NCI-H748 treated with DMSO at 0.1 percent for 48 hours (cell line): ENCODE measurements at places on chromosomes 5 and 9.
A peak's percentile ranks its signal among the peaks of the same experiment; 100 is the strongest.

DNA sequence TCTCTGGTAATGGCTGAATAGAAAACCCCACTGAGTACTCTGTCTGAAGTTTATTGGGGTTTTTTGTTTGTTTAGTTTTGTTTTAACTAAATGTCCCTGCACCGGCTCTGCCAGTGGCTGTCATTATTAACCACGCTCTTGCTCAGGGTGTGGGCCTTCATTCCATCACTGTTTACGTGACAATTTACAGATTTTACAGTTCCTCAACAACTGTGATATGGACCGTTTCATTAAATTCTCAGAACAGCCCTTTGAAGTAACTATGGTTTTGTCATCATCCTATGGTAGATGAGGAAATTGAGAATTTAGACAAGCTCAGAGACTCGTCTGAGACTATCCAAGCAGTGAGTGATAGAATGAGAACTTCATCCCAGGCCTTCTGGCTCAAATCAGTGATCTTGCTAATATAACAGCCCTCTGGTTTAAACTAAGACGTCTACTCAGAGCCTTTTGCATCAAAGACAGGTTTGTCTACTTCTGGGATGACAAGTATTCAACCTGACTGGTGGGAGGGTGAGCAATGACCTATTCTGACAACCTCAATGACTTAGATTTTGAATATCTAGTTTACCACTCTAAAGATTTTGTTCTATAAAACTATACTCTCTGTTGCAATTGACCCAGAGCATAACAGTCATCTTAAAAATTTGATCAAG lies 77.3 kb upstream of the MAP3K1 start:
- DNase-seq = no peak

- no peak for DNase-seq
These were observed 108.7 kb upstream of the MPDZ start for GRCh38 chr9:13388157-13388556.

DNA sequence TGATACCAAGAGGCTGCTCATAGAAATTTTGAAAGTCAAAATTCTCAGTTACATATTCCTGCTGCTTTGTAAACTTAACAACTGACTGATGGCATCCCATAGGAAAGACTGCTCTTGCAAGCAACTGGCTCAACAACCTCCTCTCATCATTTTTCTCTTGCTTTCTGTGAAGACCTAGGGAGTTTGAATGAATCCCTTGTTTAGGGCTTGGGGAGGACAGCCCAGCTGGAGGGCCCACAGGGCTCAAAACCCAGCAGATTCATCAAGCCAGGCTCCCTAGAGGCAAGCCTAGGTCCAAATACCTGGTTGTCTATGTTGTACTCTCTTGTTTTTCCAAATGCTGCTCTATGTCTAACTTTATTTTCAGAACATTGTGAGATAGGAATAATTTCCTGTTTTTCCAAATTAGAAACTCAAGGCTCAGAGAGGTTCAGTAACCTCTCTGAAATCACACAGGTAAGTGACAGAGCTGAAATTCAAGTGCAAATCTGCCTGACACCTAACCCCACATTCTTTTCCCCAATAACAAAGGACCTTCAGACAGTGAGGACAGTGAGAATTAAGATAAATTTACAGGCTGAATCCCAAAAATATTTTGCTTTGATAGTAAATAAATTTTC lies 558.9 kb upstream of the KLF4 start:
- DNase-seq = no peak

DNA sequence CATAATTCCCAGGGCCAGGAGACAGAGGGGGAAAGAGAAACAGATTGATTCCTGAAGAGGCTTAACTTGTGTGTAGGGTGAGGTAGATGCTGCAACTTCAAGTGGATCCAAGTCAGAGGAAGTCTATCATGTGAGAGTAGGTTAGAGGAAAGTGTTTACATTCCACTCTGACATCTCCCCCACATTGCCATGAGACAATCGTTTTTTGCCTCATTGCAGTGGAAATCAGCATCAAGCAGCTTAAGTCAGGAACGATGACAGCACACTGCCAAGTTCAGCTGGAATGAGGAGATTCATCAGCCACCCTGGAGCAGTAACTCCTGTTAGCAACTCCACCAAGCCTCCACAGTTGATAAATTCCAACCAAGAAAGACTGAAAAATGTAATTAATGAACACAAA lies 689.7 kb upstream of the MEF2C start:
- DNase-seq = no peak

DNA sequence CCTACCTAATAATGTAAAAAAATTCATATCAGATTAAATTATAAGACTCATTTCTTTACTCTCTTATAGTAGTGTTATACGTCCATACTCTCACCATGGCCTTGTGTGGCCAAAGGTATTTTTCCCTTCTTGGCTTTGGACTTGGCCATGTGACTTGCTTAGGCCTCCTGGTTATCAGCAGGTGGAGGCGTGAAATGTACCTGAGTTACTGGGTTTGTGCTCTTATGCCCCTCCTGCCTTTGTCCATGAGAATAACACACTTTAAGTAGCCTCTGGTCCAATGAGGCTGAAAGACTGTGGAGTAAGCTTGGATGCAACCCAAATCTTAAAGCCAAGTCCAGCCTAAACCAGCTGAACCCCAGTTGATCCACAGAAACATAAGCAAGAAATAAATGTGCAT lies 68.7 kb downstream of the RETREG1 start:
- DNase-seq = no peak

GRCh38 chr5:12330381-12330780 lies 426.1 kb upstream of the CTNND2 start:
- no peak for DNase-seq

- no peak for DNase-seq
These were observed 30.3 kb downstream of the MAN2A1 start for GRCh38 chr5:109719978-109720377.

GRCh38 chr5:139569270-139569955 lies 8.3 kb downstream of the UBE2D2 start:
- DNase-seq = no peak

- DNase-seq = no peak
These were observed 213.4 kb downstream of the GAS1 start for GRCh38 chr9:86733929-86734328.

DNA sequence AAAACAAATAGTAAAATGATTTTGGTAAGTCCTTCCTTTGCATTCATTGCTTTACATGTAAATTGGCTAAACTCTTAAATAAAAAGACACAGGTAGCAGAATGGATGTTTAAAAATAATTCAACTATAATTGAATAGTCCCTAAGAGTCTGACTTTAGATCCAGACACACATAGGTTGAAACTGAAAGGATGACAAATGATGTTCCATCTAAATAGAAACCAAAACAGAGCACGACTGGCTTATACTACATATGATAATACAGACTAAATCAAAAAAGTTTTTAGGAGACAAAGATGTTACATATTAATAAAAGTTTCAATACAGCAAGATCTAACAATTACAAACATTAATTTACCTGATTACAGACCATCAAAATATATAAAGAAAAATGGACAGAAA lies 2055.1 kb upstream of the WWC1 start:
- DNase-seq = no peak

- peak; percentile 41 for DNase-seq
These were observed 78.4 kb downstream of the SLC38A9 start for GRCh38 chr5:55633574-55634208.

- no peak for DNase-seq
These were observed 2.3 kb downstream of the ICE1 start for GRCh38 chr5:5424736-5425135.

GRCh38 chr5:148482697-148483462 lies 99.1 kb downstream of the FBXO38 start:
- DNase-seq = no peak

- DNase-seq = no peak
These were observed 199.4 kb downstream of the ARRDC3 start for GRCh38 chr5:91183743-91184142.

- DNase-seq = no peak
These were observed 27.3 kb upstream of the TRIM14 start for GRCh38 chr9:98146101-98146991.

GRCh38 chr5:170221327-170221741 lies 11.5 kb upstream of the C5orf58 start:
- DNase-seq = peak; percentile 58

GRCh38 chr5:53381-54174 lies 38.4 kb upstream of the PLEKHG4B start:
- peak; percentile 97 for DNase-seq

DNA sequence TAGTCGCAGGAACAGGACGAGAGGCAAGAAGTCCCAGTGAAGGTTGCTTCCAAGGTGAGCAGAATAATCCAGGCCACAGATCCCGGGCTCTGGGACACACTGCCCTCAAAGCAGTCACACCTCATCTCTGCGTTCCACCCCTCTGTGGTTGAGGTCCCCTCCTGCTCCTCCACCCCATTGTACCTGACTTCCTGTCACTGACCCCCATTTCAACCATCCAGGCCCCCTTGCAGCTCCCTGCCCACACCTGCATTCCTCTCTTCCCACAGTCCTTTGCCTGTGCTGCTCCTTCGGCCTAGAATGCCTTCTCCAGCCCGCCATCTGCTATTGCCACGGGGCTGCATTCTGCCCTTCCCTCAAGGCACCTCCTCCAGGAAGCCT lies 73.5 kb downstream of the PAX5 start:
- no peak for DNase-seq

DNA sequence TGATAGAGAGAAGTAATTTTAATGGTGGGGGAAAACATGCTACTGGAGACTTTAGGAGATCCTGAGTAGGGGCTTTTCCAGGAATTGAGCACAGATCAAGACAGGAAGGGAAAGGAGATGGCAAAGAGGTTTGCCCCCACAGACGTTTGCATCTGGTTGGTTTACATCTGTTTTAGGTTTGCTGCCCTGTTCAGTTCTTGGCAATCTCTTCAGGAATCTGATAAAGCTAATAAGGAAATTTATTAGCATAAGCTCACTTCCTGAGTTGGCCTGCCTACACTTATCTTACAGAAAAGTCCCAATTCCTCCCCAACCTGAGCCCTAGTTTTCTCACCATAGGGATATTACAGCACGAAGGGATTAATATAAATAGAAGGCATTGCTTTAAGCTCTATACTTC lies 3.4 kb upstream of the CFAP95 start:
- no peak for DNase-seq

DNA sequence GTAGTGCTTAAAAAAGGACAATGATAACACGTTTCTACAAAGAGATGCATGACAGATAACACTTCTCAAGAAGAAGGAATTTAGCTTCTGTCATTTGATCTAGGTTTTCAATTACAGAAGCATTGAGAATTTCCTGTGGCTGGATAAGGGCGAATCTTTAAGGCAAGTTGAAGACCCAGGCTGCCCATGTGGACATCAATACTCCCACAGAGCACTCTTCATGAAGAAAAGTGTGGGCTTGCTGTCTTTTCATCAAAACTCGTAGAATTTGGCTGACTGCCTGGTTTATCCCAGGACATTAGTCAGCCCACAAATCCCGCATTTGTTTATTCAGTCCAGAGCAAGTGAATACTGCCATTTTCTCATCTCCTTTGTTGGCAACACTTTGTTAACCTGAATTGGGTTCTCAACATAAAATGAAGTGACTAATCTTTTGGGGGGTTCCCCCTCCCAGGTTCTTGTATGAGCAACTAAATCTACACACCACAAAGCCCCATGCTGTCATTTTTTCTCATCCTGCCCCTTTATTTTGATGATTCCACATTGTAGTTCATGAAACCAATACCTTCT lies 43.4 kb upstream of the CDKN2B start:
- DNase-seq = no peak

- DNase-seq = no peak
These were observed 1.3 kb downstream of the ARAP3 start for GRCh38 chr5:141680751-141681201.

- no peak for DNase-seq
These were observed 329.0 kb upstream of the MPDZ start for GRCh38 chr9:13608451-13608850.

DNA sequence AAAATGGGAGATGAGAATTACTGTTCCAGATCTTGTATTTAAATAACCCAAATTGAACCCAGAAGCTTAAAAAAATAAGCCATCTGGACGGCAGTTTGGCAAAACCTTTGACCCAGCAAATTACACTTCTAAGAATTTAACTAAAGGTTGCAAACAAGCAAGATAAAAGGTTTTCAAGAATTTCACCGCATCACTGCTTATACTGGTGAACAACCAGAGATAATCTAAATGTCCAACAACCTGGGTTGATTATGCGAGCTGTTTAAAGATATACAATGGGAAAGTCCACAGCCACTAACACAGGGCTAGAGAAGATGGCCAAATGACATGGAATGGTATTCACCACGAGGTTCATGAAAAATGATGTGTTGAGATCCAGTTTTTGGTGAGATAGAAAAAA lies 149.3 kb downstream of the GNAQ start:
- DNase-seq = no peak

- no peak for DNase-seq
These were observed 119.1 kb upstream of the ITGA1 start for GRCh38 chr5:52668544-52669185.

DNA sequence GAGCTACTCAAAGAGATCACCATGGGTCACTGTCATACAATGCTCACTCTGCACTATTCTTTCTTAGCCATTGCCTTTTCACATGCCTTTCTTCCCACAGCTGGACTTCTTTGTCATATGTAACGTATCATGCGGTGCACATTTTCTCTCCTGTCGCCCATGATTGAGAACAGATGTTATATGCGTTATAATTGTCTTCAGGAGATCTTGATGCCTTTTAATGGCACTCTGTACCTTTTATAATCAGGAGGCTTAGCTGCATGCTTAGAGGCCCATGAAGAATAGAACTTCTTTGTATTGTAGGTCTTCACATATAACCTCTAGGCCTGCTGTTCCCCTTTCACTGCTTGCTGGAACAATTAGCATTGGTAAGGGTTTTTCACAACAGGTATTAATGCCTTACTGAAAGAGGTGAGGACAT lies 436.1 kb downstream of the CDH10 start:
- DNase-seq = peak; percentile 93

DNA sequence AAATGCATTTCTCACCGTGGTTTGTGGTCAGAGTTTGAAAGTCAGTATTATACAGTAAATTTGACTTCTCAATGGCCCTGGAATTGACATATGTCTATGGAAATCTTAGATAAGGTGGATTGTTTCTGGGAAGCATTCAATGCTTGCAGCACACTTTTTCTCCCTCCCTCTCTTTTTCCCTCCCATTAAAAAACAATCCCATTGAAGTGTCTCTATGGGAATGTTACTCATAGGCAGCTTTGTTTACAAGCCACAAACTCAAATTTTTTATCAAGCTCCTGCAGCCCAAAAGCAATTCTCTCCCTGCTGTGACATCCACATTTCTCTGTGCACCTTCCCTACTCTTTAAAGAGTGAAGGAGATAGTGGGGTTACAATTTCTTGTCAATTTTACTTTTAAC lies 292.1 kb downstream of the ARRDC3 start:
- no peak for DNase-seq

- no peak for DNase-seq
These were observed 505 bp upstream of the ACER2 start for GRCh38 chr9:19408316-19408692.
